CD4-positive, alpha-beta T cell treated with Interleukin-6 at 100 ng/mL for 8 hours (primary cell): ENCODE measurements at places on chromosomes 1 and 21.

DNA sequence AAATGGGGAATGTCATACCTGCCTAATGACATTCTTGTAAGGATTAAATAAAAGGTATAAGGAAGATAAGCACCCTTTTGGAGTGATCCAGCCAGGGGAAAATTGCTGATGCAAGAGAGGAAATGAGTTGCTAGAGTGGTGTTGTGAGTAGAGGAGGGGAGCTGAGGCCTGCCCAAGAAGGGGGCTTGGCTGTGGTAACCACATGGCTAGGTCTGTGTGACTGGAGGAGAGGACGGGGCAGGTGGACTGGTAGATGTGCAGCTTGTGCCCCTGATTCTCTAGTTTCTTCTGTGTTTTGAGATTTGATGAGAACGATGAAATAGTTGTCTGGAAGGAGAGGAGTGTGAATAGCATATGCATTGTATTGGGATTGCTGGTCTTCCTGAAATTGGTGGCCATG, 6.6 kb downstream of the TXLNA start:
- no peak for DNase-seq

GRCh38 chr1:148308832-148309458, 156.9 kb upstream of the NBPF11 start:
- no peak for DNase-seq

DNA sequence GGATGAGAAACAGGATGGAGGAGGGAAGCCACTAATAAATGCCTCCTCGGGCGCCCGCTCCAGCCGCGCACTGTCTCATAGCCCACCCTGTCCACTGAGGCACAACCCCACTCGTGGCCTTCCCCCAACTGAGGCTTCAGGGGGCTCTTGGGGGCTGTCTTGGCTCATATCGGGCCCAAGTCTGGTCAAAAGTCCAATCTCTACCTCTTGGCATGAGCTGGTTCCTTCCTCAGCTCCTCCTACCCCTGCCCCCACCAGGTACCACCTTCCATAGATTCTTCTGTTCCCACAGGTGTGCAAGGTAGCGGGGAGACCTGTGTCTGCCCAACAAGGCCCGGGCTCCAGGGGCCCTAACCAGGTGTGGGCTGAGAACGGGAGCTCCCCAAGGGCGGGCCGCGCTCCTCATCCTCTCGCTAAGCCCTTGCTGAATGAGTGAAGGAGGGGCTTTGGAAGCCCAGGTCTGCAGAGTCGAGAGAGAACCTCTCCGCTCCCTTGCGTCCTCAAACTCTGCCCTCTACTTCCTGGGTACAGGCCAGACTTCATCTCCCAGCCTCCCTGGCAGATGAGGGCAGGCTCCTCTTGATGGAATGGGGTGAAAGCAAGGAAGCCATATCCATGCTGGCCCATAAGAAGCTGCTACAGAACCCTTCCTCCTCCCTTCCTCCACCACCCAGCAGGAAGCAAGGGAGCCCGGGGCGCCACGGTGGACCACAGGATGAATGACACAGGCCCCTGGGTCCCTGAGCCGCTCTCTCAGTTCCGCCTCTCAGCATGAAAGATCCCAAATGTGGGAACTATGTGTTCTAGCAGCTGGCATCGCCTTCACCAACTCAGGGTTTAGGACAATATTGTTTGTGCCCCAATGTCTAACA, 74.7 kb downstream of the PSMG1 start:
- DNase-seq: no peak

DNA sequence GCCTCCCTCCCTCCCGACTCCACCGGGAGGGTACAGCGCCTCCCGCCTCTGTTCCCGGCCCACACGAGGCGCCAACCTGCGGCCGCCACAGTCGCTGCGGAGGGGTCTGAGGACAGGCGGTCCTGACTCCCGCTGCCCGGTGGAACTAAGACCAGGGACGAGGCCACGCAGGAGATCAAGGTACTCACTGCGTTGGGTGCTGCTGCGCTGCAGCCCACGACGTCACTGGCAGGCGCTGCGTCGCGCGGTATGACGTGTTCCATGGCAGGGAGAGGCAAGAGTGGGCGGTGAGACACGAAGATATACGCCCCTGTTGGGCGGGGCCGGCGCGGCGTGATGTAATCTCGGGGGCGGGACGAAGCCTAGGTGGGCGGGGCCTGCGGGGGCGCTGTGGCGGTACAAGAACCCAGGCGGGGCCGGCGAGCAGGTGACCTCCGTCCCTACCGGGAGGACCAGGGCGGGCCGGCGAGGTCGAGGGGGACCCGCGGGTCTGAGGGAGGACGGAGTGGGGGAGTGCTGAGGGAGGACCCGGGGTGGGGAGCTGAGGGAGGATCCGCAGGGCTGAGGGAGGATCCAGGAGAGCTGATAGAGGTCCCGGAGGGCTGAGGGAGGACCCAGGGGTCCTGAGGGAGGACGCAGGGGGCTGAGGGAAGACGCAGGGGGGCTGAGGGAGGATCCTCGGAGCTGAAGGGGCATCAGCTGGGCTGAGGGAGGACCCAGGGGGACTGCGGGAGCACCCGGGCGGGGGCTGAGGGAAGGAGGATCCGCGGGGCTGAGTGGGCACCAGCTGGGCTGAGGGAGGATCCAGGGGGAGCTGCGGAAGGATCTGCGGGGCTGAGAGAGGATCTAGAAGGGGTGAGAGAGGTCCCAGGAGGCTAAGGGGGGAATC, at the start of gene MRPL55:
Gene MRPL55, minus strand, starts transcription at position 227 of the 889 bp plus-strand sequence. CDS start 1,039 bp downstream, outside the sequence.
- DNase-seq: peak; percentile 97

DNA sequence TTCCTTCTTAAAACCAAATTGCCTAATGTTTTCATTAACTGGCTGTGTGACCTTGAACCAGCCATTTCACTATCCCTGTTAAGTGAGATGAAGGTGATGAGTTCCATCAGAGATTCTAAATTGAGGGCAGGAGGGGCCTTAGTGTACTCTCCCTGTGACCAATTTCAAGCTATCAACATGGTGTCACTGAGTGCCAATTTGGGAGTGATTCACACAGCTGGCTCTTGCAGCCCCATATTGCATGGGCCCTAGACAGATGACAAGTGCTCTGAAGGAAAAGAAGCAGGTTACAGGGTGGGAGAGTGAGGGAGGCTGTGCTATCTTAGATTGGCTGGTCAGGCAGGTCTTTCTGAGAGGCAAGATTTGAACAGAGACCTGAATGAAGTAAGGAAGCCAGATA, 13.0 kb upstream of the TACSTD2 start:
- no peak for DNase-seq

DNA sequence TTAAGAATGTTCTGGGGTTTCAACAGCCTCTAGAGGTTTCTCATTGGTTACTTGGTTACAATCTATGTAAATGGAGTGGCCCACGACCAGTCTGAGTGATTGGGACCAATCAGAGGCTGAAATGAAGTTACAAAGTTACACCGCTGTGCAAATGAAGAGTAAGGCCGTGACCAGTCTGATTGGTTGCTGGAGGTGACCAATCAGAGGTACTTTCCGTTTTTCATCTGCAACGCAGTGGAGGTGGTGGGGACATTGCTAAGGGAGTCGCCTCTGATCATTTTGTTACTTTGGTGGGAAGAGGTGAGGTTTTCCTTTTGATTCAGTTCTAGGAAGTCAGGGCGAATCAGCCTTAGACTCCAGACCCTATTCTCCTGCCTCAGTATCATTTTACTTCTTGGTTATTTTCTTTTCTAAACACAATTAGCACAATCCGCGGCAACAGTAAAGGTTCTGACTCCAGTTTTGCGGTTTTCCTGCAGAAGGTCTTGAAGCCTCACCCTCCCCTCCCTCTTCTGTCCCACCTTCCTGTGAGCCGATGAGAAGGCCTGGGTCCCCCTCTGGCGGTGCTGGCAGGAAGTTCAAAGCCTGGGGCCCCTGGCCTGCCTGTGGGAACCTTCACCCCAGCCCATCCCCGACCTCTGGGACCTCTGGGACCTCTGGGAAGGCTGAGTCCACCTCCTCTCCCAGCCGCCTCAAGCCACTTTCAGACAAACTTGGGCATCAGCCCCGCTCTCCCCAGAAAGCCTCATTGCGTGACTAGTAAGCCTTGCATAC, 38.7 kb upstream of the TTC34 start:
- DNase-seq: peak; percentile 80

DNA sequence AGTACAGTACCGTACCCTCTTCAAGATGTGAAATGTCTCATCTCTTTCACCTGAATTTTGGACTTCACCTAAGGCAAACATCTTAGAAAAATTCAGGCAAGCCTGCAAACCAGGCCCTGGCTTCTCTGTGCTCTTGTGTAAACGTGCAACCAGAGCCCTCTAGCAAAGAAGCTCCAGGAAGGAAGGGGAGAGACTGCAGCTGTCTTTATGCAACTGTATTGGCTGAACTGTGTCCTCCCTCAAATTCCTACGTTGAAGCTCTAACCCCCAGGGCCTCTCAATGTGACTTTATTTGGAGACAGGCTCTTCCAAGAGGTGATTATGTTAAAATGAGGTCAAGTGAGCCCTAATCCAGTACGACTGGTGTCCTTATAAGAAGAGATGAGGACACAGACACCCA, 60.3 kb downstream of the SLC45A1 start:
- DNase-seq: no peak

GRCh38 chr1:52978045-52978444, 51.0 kb downstream of the SCP2 start:
- no peak for DNase-seq

DNA sequence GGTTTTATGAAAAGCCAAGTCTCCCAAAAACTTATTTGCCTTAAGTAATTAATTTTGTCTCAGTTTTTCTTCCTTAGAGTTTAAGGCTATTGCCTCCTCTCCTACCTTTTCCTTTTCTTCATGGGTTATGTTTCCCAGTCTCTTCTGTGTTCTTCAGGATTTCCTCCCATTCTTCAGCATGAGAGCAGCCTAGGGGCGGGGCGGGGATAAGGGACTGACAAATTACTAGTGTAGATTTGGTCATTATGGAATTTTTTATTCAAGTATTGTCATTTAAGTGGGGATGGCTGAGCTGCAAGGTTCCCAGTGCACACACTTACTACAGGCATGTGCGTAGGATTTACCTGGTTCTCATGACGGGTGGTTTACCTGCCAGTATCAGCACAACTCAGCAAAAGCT, 35.2 kb upstream of the PIGV start:
- DNase-seq: no peak

GRCh38 chr1:151668090-151668489, 48.5 kb downstream of the CELF3 start:
- DNase-seq: no peak

- DNase-seq: no peak
Observed at GRCh38 chr21:43890042-43890441, 25.0 kb downstream of the AGPAT3 start.

- DNase-seq: peak; percentile 25
Observed at GRCh38 chr1:26786437-26787380, 1.0 kb upstream of the PIGV start.

GRCh38 chr1:169200319-169200718, 93.8 kb downstream of the ATP1B1 start:
- no peak for DNase-seq

GRCh38 chr1:68725001-68725752, 228.3 kb upstream of the DEPDC1 start:
- DNase-seq: no peak

GRCh38 chr1:99713006-99713405, 53.4 kb downstream of the FRRS1 start:
- no peak for DNase-seq
